ENCODE measurements at places on chromosomes 16 and 17. TPM values are rescaled to one million over a fixed set of nuclear protein-coding genes. Genes with fewer than 3 reads are reported as not detected.

IRX5 gene
- total RNA-seq, result 0.12 TPM

CNTNAP4 gene
- not detected for total RNA-seq

ARL17B gene
- total RNA-seq, result 20.9 TPM

MYL11 gene
- total RNA-seq, result 1.3 TPM

CYGB gene
- 14.7 TPM for total RNA-seq

PRSS8 gene
- total RNA-seq, result 312 TPM

DNAI2 gene
- total RNA-seq, result 0.32 TPM

ZNF778 gene
- total RNA-seq, result 13.2 TPM

TBC1D3E gene
- not detected for total RNA-seq

B9D1 gene
- 25.3 TPM for total RNA-seq

TBC1D3G gene
- total RNA-seq, result not detected

TRPV2 gene
- 31.0 TPM for total RNA-seq

NPIPA2 gene
- total RNA-seq, result 6.7 TPM

COIL gene
- 12.5 TPM for total RNA-seq

ARHGAP23 gene
- 37.6 TPM for total RNA-seq

NMT1 gene
- total RNA-seq, result 109 TPM

ADORA2B gene
- 0.72 TPM for total RNA-seq

CCL1 gene
- total RNA-seq, result not detected

MLKL gene
- 12.8 TPM for total RNA-seq

ACE gene
- total RNA-seq, result 22.8 TPM

BAIAP3 gene
- 2.6 TPM for total RNA-seq

OR1A1 gene
- not detected for total RNA-seq

KRT14 gene
- 0.20 TPM for total RNA-seq

CACNG3 gene
- total RNA-seq, result not detected

KRTAP2-3 gene
- not detected for total RNA-seq

THUMPD1 gene
- 40.7 TPM for total RNA-seq

SSTR5 gene
- total RNA-seq, result 5.8 TPM
